Temporal lobe (tissue), 4 donors: ENCODE measurements at places on chromosomes 3 and 15. TPM values are rescaled to one million over a fixed set of nuclear protein-coding genes. Genes with fewer than 3 reads are reported as not detected.

Gene ZNF502
- total RNA-seq = 10.8 TPM

Gene KLHL40
- total RNA-seq = not detected

Gene SLC27A2
- total RNA-seq = 3.0 TPM

Gene LARP6
- total RNA-seq = 10.8 TPM

Gene SLC38A3
- total RNA-seq = 5.4 TPM

Gene LRIG1
- 41.3 TPM for total RNA-seq

Gene FSIP1
- total RNA-seq = 7.4 TPM

Gene KCNMB3
- 1.7 TPM for total RNA-seq

Gene ITGB5
- 22.9 TPM for total RNA-seq

Gene CHAC1
- total RNA-seq = 2.7 TPM

Gene CHRNA7
- total RNA-seq = 4.2 TPM

Gene POLR2H
- 27.3 TPM for total RNA-seq

Gene C3orf33
- 10.1 TPM for total RNA-seq

Gene BCHE
- total RNA-seq = 14.0 TPM

Gene BCL2A1
- total RNA-seq = 0.49 TPM

Gene TGM5
- not detected for total RNA-seq

Gene GPR15
- not detected for total RNA-seq

Gene SLC6A1
- total RNA-seq = 54.6 TPM

Gene RARB
- total RNA-seq = 8.1 TPM

Gene SOX14
- not detected for total RNA-seq

Gene COL6A5
- under 0.01 TPM for total RNA-seq

Gene SECISBP2L
- 85.6 TPM for total RNA-seq

Gene TMOD2
- 208 TPM for total RNA-seq

Gene ASB14
- not detected for total RNA-seq

Gene SLC30A4
- 22.9 TPM for total RNA-seq

Gene SLC12A1
- 0.98 TPM for total RNA-seq

Gene CNTN4
- 70.6 TPM for total RNA-seq

Gene UTS2B
- not detected for total RNA-seq

Gene CFAP161
- total RNA-seq = 2.2 TPM

Gene ITIH1
- not detected for total RNA-seq

Gene SCN5A
- total RNA-seq = 1.5 TPM

Gene ZNF35
- 17.7 TPM for total RNA-seq

Gene ZPLD1
- under 0.01 TPM for total RNA-seq

Gene SUCNR1
- 0.25 TPM for total RNA-seq

Gene SHF
- 46.7 TPM for total RNA-seq

Gene CPNE9
- total RNA-seq = 0.49 TPM

Gene CHRM5
- total RNA-seq = 1.2 TPM

Gene TM6SF1
- total RNA-seq = 27.3 TPM

Gene C3orf80
- total RNA-seq = 9.6 TPM

Gene C2CD4B
- 1.2 TPM for total RNA-seq

Gene NME9
- total RNA-seq = 3.9 TPM

Gene BSN
- total RNA-seq = 14.3 TPM

Gene CD200
- 46.2 TPM for total RNA-seq
